ENCODE measurements at places on chromosomes 11 and 22.

DNA sequence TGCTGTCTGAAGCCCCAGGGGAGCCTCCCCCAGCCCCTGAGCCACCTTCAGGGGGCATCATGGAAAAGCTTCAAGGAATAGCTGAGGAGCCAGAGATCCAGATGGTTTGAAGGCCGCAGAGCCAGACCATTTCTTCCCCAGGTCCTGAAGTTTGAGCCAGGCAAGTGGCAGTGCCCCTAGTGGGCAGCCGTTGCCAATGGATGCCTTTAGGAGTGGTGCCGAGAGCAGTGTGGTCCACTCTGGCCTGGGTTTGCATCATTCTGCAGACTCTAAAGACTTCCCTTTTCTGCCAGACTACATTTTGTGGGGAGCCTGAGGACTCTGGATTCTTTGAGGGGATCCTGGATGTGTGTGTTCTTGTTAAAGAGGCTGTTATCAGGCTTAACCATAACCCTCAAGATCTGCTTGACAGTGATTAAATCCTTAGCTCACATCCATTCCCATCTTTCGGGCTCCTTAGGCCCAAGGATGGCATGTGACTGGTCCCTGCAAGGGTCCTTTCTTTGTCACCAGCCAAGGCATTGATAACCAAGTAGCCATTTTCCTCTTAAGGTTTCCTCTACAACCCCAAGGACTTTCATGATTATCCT lies 13.1 kb downstream of the HINFP start:
- DNase-seq = no peak

DNA sequence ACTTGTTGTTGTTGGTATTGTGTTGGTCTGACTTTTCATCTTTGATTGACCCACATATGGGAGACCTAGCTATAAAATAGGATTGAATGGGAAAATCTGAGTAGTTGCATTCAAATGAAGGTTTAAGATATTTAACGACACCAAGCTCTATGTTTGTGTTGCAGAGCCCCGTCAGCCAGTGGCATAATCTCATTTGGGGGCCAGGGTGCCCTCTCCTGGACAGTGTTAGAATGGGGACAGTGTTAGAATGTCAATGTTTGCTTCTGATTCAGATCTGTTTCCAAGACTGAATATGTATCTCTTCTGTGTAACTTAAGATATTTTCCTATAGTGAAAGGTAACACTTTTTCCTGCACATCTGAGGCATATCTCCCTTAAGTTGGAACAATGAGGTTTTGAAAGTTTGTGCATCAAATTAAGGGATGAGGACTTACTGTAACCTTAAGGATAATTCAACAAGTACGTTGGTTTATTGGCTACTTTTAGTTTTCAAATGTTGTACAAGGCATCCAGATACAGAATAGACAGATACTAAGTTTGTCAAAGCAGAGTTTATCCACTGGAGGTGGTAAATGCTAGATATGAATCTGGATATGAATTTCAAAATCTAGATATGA lies 5.3 kb upstream of the OR52M1 start:
- DNase-seq = no peak

DNA sequence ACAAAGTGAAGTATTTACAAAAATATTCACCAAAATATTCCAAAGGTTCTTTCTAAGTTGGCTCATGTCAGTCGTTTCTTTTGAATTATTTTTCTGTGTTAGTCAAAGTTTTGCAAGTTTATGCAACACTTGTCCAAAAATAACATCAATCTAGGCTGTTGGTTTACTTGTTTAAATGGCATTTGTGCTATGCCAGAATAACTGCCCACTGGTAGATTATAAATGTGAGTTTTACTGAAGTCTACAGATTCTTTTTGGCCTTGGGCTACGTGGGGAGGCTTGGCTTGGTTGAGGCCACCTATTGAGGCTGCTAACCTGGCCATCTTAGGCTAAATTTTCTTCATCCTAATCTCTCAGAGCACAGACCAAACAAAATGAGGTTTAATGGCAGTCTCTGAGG lies 1091.9 kb upstream of the RAG2 start:
- DNase-seq = no peak

GRCh38 chr11:98036810-98037209 lies 983.9 kb upstream of the CNTN5 start:
- no peak for DNase-seq

DNA sequence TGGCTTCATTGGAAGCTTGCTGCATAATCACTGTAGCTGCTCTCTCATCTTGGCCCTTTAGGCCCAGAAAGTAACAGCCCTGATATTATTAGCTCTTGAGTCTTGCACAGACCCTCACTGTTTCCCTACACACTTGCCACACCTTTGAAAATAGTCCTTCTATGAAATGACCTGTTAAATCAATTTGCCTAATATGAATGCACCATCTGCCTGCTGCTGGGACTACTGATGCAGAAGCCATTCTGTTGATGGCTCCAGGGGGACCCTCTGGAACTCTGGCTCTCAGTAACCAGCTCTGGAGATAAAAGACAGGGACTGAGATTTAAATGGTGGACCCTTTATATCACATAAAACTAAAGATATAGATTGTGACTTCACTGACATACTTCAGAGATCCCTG lies 14.7 kb upstream of the AMPD3 start:
- no peak for DNase-seq

GRCh38 chr11:108069947-108070346 lies 51.4 kb upstream of the ACAT1 start:
- DNase-seq = no peak

DNA sequence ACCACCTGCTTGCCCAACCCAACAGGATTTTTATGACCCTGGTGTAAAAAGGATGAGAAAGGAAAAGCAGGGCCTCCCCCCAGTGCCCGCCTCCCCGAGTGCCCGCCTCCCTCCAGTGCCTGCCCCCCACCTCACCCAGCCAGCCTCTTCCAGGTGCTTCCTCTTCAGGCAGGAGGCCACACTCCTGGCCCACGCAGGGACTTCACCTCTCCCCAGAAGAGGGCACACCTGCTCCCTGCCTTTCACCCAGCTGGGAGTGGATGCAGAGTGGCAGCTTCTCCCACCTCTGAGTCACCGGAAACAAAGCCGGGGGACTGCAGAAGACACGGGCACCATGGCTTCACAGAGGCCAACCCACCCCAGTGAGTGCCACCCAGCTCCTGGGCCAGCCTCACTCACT lies 16.1 kb downstream of the CPT1A start:
- DNase-seq = no peak

GRCh38 chr22:32712644-32713355 lies 88.7 kb upstream of the TIMP3 start:
- no peak for DNase-seq

DNA sequence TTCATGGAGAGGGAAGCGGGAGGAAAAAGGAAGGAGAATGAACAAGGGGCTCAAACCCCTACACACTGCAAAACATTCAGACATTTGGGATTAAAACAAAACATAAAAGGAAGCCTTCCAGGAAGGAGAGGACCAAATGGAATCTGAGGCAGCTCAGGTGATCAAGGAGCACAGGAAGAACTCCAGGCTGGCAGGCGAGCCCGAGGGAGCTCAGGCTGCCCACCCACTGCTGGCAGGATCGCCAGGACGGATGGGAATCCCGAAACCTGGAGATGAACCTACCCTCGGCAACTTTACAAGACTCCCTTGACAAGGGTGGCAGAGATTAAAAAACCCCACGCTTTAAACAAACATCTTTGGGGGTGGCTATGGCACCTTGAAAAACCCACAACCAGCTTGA lies 5.0 kb upstream of the PYGM start:
- DNase-seq = no peak

DNA sequence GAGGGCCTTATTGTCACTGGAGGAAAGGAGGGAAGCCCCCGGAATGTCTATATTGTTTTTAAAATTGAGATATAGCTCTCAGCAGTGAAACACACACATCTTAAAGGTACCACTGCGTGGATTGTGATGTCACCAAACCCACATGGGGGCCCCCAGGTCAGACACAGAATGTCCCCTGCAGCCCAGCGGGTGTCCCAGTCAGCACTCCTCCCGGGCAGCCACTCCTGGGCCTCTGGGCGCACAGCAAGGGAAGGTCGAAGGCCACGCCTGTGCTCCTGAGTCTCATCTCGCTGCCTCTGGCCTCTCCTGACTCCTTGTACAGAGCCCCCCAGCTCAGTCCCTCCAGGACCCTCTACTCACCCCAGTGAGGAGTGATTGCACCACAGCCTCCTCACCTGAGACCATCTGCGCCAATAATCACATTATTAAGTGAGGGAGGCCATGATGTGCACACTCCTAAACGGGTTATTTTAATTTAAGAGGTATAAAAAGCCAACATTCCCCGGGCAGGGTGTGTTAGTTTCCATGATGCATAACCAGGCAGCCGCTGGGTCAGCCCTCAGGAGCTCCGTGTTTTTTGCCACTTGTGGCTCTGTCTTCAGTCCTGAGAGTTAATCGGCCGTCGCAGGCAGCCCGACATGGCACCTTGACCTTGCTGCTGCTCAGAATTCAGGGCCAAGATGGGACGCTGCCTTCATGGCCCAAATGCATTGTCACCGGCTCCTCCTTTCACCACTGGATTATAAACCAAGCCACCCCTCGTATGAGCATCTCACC lies 1089.3 kb downstream of the BRD1 start:
- DNase-seq = no peak

DNA sequence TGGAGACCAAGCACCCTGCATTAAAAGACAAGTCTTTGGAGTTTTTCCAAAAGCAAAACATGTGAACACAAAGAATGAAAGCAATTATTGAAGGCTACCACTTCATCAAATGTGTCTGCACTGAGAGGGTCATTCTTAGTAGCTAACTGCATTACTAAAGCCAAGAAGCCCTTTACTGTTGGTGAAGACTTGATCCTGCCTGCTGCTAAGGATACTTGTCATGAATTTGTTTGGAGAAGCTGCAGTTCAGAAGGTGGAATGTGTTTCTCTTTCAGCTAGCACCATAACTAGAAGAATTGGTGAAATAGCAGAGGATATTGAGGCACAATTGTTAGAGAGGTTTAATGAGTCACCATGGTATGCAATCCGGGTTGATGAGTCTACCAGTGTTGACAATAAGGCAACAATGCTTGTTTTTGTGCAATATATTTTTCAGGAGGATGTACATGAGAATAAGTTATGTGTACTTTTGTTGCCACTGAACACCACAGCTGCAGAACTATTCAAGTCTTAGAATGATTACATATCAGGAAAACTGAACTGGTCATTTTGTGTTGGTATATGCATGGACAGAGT lies 457.3 kb upstream of the ISX start:
- DNase-seq = no peak

GRCh38 chr11:2671748-2672147 lies 28.0 kb downstream of the KCNQ1OT1 start:
- no peak for DNase-seq

- DNase-seq = no peak
These were observed 761 bp downstream of the HMBS start for GRCh38 chr11:119085437-119085847.

DNA sequence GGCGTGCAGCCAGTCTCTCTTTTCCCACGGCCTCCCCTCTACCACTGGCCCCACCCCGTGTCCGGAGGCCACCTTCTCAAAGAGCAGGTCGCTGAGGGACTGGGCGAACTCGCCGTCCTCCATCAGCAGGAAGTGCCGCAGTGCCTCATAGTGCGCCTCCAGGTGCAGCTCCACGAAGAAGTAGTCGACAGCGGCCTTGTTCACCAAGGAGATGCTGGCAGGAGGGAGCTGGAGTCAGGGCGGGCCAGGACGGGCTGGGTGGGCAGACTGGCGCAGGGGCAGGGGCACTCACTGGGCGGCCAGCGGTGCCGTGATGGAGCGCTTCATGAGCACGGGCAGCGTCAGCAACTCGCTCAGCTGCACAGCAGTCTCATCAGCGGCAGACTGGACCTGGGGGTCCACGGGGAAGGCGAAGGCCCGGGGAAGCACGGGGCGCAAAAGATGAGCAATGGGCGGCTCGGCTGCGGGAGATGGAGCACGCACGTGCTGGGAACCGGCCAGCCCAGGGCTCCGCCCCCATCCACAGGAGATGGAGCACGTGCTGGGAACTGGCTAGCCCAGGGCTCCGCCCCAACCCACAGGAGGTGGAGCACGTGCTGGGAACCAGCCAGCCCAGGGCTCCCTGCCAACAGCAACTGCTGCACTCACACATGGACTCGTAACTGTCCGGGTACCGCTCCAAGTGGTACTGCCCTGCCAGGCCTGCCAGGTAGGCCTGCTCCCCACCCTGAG lies 18.4 kb downstream of the SELENOO start:
- DNase-seq = peak; percentile 65

DNA sequence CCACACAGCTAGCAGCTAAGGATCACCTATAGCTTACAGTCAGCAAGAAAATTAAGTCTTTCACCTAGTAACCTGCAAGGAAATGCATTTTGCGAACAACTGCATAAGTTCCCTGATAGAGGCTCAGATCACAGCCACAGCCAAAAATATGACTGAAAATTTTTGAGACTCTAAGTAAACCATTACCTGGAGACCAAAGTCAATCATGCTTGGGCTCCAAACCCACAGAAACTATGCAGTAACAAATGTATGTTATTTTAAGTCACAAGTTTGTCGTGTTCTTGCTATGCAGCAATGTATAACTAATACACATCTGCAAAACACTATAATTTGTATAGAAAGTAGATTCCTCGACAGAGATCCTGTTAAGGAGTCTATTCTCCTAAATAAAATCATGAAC lies 1025.7 kb upstream of the RAG2 start:
- DNase-seq = no peak

GRCh38 chr22:48321986-48322545 lies 1505.6 kb downstream of the BRD1 start:
- DNase-seq = no peak

DNA sequence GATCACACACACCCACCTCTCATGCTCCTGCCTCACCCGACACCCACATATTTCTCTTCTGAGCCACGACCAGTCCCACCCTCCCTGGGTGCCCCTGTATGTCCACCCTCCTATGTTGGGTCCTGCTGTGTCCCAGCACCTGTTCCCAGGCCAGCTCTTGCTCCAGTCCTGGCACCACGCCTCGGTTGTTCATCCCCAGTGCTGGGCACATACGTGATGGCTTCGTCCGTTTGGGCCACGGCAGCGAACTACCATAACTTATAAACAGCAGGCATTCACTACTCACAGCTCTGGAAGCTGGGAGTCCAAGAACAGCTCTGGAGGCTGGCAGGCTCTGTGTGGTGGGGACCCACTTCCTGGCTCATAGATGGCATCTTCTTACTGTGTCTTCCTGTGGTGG lies 116.9 kb downstream of the BRD1 start:
- DNase-seq = no peak

DNA sequence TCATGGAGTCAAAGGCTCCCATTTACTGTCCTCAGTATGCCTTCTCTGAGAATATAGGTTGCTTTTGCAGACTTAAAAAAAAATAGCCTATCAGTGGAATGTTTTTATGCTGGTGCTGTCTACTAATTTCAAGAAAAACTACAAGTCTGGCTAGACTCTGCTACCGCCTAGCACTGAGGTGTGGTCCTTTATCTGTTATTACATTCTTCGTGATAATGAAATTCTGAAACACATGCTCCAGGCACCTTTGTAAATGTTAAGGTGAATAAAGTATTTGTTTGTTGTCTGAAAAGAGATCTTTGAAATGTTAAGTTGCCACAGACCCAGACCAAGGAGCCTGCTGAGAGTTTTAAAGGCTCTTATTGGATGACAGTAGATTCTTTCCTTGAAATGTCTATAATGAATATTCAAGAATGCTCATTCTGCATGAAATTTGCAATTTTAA lies 95.3 kb downstream of the DBX1 start:
- no peak for DNase-seq

- DNase-seq = no peak
These were observed 5.3 kb downstream of the SPTBN2 start for GRCh38 chr11:66723693-66724092.

GRCh38 chr22:50548040-50548920 lies 2.6 kb downstream of the KLHDC7B start:
- no peak for DNase-seq

Measured in muscle of arm (tissue), 14 donors.